SK-N-DZ (cell line): ENCODE measurements at places on chromosomes 5 and 9.

DNA sequence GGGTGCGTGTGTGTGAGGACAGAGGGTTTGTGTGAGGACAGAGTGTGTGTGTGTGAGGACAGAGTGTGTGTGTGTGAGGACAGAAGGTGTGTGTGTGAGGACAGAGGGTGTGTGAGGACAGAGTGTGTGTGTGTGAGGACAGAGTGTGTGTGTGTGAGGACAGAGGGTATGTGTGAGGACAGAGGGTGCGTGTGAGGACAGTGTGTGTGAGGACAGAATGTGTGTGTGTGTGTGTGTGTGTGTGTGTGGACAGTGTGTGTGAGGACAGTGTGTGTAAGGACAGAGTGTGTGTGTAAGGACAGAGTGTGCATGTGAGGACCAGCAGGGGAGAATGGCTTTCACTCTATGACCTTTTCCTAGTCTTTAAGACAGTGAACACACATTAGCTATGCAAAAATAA is 63.1 kb upstream of the UBAC1 start:
- DNase-seq = no peak

GRCh38 chr9:68498816-68499215 is 41.9 kb downstream of the TMEM252 start:
- no peak for DNase-seq

GRCh38 chr5:95942968-95943367 is 18.7 kb downstream of the ELL2 start:
- DNase-seq = no peak

DNA sequence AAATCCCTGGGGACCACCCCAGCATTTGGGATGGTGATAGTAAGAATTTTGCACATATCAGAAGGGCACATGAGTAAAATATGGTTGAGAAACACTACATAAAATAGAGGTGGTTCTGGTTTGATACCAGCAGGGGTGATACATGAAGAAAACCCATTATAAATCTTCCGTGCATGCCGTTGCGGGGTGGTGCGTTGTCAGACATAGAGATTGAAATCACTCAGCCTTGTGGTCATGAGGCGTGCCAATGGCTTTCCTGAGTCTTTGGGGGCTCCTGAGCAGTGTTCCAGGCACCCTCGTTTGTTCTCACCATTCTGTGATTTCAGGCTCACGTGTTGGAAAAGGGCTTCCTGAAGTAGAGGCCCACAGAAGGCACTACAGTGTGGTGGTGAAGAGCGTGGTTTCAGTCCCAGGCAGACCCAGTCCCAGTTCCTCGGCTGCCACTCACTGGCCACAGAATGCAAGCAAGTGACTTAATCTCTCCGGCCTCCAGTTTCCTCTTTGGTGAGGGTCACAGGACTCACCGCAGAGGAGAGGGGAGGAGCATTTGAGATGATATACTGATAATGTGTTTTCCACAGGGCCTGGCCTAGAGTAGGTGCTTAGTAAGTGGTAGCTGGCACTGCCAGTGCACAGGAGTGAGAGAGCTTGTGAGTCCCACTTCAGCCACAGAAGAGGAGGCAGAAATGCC is 20.5 kb upstream of the GLRX start:
- DNase-seq = peak; percentile 68

- DNase-seq = no peak
These were observed 170.4 kb downstream of the FOCAD start for GRCh38 chr9:20854444-20854843.

DNA sequence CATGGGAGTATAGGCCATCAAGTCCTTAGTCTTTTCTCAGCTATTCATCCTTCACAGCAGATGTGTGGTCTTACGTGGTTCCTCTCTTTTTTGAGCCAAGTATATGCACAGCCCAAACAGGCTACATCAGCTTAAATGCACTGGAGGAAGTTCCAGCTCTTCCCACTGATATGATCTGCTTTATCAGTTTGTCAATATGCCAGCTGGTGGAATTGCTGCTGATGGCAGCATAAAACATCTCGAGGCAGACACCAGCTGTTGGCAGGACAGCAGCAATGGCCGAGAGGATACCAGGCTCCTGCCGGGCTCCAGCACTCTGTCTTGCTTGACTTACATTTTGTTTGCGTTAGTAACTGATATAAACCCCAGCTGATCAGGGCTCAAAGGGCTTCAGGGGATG is 143.4 kb downstream of the TENT4A start:
- no peak for DNase-seq

GRCh38 chr9:95139126-95139525 is 178.4 kb downstream of the FANCC start:
- no peak for DNase-seq

GRCh38 chr5:128380337-128380736 is 157.7 kb downstream of the FBN2 start:
- DNase-seq = no peak

DNA sequence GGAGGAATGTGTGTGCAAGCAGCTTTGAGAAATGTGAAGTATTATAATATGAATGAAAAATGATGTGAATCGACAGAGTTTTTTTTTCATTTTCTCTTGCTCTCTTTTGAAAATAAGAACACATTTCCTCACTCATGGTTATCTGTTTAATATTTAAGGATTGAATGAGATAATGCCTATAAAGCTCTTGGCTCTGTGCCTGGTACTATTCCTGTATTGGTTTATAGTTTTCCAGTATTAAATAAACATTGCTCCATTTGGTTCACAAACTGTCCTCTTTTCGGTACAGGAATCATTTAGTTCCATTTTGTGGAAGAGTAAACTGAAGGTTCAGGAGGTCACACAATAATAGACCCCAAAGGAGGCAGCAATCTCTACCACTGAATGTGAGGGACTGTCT is 1185.5 kb upstream of the WWC1 start:
- no peak for DNase-seq

GRCh38 chr9:72858089-72858912 is 94.6 kb downstream of the ALDH1A1 start:
- no peak for DNase-seq

DNA sequence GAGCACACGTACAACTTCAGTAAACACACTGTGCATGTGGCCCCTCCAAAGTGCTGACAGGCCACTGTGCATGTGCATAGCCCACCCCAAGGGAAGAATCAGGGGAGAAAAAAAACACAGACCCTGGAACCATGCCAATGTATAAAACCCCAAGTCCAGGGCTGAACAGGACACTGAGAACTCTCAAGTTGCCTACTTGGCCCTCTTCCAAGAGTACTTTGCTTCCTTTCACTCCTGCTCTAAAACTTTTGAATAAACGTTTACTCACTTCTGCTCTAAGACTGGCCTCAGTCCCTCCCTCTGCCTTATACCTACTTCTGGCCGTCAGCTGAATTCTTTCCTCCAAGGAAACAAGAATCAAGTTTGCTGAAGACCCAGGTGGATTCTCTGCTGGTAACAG is 77.7 kb upstream of the NFIB start:
- DNase-seq = no peak

DNA sequence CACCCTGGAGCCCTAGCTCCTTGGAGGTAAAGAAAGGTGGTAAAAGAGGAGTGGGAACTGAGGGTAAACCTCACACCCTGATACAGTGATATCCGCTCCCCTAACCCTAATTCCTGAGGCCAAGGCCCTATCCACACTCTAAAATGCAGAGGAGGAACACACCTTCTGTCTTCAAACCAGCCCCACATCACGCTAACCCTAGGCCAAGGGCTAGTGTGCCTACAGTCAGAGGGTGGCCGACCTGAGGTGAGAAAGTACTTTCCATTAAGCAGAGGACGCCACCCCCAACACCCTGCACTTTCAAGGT is 590 bp downstream of the HDAC3 start:
- no peak for DNase-seq

- no peak for DNase-seq
These were observed 21.3 kb downstream of the MSANTD3 start for GRCh38 chr9:100448266-100448665.

DNA sequence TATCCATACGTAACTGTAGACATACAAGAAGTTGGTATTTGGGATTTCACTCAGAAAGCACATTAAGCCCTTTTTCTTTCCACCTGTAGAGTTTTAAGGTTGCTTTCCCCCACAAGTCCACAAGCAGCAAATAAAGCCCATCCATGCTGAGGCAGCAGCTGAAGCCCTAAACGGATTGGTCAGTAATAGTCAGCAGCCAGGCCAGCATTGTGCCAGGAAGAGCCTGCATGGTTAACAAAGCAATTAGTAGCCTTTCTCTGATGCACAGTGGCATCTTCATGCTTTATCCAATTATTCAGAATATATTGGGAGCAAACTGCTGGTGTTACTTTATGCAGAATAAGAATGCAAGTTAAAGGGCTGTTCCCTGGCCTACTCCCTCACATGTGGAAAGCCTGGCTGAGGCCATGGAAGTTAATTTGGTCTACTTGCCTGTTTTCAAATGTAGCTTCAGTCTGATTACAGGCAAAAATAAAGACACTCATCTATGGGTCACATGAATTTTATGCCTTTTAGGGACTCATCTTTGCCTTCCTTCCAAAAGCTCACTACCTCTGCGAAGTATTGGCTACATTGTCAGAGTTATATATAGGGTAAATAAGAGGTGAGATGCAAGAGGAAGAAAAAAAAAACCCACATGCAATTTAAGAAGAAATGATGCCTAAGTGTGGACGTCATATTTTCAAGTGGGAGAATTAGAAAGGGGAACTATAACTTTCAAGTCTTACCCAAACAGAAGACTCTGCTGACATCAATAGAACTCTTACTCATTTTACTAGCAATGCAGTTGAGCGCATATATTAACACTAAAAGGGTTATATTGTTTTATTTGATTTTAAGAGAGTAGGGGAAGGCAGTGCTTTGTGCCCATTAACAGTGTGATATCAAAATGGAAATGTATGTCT is 15.9 kb downstream of the EBF1 start:
- DNase-seq = no peak

GRCh38 chr9:126704157-126704891 is 90.6 kb downstream of the LMX1B start:
- DNase-seq = no peak

DNA sequence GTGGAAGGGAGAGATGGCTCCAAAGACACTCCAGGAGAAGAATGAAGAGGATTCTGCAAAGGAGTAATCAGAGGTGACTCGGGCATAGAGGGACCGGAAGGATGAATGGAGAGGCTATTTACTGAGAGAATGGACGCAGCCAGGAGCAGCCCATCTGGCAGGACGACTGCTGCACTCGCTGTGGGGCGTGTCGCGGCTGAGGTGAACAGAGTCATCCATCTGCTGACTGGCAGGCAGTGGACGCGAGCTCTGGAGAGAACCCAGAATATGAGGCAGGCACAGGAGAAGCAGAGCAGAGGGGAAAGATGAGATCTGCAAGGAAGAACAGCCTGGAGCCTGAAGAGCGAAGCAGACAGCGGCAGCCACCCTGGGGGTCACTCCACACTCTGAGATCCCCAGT is 16.4 kb downstream of the FGF1 start:
- no peak for DNase-seq

- no peak for DNase-seq
These were observed 105.3 kb upstream of the PIK3R1 start for GRCh38 chr5:68110264-68110663.

DNA sequence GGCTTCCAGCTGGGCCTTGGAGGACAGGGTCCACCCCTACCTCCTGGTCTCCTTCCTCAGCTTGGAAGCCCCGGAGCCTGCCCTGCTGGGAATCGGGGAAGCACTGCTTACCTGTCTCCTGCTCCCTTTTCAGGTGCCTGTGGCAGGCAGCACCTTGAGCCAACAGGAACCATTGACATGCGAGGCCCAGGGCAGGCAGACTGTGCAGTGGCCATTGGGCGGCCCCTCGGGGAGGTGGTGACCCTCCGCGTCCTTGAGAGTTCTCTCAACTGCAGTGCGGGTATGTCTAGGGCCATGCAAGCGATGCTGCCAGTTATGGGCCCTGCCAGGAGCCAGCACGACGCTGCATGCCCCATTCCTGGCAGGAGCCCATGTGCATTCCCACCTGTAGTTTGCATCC is 3.8 kb upstream of the CACFD1 start:
- DNase-seq = no peak

DNA sequence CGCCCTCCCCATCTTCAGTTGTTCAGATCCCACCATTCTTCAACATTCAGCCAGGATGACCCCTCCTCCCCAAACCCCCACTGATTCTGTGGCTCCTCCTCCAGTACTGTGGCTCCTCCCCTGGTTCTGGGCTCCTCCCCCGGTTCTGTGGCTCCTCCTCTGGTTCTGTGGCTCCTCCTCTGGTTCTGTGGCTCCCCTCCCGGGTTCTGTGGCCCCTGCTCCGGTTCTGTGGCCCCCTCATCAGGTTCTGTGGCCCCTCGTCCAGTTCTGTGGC is 32.8 kb downstream of the C5orf15 start:
- no peak for DNase-seq

DNA sequence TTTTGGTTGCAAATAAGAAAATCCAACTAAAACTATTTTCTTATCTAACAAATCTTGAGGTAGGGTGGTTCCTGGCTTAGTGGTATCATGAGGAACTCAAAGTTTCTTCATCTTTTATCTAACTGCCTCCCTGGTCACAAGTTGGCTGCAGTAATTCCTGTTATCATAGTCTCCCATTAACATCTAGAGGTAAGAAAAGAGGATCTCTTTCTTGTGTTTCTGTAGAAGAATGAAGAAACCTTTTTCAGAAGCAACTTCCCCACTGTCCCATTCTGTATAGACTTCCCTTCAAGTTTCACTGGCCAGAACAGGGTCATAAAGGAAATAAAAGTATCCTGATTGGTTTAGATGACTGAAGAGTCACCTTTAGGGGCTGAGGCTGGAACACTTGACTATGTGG is 81.8 kb upstream of the ELL2 start:
- DNase-seq = no peak

- peak; percentile 18 for DNase-seq
These were observed 617 bp downstream of the PPP6C start for GRCh38 chr9:125189011-125189360.

GRCh38 chr5:22242532-22242931 is 610.6 kb downstream of the CDH12 start:
- no peak for DNase-seq

- no peak for DNase-seq
These were observed 77.3 kb downstream of the SEMA4D start for GRCh38 chr9:89420397-89421178.

DNA sequence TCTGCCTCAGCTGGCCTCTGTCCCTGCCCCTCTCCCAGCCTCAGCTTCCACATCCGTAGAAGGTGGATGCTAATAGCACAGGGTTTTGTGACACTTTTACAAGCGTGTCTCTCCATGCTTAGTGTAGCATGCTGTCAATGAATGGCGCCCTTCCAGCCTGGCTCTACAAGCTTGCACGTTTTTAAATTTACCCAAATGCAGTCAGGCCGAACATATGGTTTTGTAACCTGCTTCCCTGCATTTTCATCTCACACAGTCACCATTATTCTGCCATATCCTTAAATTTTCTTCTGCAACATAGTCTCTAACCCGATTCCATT is 28.8 kb downstream of the FAM163B start:
- DNase-seq = no peak

- no peak for DNase-seq
These were observed 1.4 kb upstream of the WNK2 start for GRCh38 chr9:93182572-93182971.

- no peak for DNase-seq
These were observed 180.8 kb downstream of the HSD17B3 start for GRCh38 chr9:96121136-96121535.

DNA sequence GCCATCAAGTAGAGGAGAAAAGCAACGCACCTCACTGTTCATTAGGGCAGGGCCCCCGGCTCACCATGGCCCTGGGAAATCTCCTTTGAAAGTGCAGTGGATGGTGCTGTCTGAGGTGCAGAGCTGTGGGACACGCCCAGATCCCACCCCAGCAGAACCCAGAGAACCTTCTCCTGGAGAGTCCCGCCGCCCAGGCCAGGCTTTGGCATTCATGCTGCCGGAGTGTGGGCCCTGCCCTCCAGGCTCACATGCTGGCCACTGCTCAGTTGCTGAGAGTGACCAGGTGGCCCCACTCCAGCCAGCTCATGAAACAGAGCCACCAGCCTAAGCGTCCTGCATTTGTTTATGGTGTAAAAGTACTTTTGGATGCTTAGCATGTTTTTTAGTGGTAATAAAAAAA is 23.8 kb upstream of the LRRC14B start:
- no peak for DNase-seq
